ENCODE measurements at places on chromosomes 7 and 10. TPM values are rescaled to one million over a fixed set of nuclear protein-coding genes. Genes with fewer than 3 reads are reported as not detected.

DNA sequence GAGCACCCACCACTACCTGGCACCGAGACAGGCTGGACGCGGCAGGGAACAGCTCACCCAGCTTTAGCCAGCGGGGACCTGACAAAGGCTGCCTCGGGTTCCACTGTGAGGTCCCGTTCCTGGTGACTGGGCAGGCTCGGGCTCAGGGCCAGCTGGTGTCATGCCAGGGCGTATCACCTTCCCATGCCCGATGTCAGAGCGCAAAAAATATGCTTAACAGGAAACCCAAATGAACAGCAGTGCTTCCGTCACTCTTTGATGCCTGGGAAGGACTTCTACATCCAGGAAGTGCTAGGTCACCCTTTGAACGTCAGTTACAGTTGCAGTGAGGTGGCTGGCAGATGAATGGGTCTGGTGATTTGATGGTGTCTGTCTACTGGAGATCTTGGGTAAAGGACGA lies 106.0 kb downstream of the ADARB2 start:
- no peaks in the 10 kb centered on the region for H3K4me1 ChIP-seq
- H3K4me3 ChIP-seq, result no peak overlapping the region
- no peaks in the 10 kb centered on the region for H3K36me3 ChIP-seq
- DNase-seq, result no peak
- H3K27me3 ChIP-seq, result no peaks in the 10 kb centered on the region

DNA sequence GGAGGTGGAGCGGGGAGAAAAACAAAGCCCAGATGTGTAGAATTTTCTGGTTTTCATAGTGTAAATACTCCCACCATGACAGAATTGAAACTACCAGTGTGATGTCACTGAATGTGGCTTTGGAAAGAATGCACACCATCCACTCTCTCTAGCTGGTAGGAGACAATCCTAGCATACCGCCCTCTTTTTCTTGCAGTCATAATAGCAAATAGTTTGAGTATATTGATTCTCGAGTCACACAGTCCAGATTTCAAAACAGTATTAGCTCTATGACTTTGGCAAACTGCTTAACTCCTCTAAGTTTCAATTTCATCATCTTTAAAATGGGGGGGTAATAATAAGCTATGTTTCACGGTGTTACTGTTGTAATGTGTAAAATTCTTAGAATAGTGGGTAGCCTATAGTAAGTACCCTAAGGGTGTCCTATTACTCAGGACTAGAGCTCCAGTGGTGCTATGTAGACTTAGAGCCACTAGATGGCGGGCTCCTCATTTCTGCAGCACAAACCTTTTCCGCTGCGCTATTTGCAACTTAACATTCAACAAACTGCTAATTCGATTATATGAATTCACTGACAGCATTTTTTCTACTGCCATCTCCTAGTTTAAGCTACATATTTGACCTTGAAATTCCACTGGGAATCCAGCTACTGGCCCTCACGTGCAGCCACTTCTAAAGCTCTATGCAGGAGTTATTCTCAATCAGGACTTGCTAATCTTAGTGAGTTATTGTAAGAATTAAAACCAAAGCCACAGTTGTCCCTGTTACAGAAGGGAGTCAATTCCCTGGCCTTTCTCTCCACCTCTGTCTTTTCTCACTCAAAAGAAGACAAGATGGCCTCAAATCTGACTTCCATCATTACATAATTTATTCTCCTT lies 18.7 kb downstream of the TAS2R40 start:
- H3K4me3 ChIP-seq, result no peak overlapping the region
- H3K36me3 ChIP-seq, result no peaks in the 10 kb centered on the region
- no peaks in the 10 kb centered on the region for H3K27me3 ChIP-seq
- H3K27ac ChIP-seq, result no peak overlapping the region
- DNase-seq, result peak; percentile 70

GRCh38 chr7:5143935-5144903 lies 45.8 kb upstream of the WIPI2 start:
- no peaks in the 10 kb centered on the region for H3K36me3 ChIP-seq
- H3K4me1 ChIP-seq, result no peaks in the 10 kb centered on the region
- H3K27ac ChIP-seq, result no peak overlapping the region
- no peaks in the 10 kb centered on the region for H3K27me3 ChIP-seq
- no peak overlapping the region for H3K4me3 ChIP-seq

GRCh38 chr10:74589226-74589673 lies 237.2 kb upstream of the KAT6B start:
- H3K4me3 ChIP-seq, result no peak overlapping the region
- no peaks in the 10 kb centered on the region for H3K27me3 ChIP-seq
- H3K36me3 ChIP-seq, result no peaks in the 10 kb centered on the region
- no peak overlapping the region for H3K27ac ChIP-seq
- H3K4me1 ChIP-seq, result peaks cover 5% of the 10 kb centered on the region
- peak; percentile 92 for DNase-seq

DNA sequence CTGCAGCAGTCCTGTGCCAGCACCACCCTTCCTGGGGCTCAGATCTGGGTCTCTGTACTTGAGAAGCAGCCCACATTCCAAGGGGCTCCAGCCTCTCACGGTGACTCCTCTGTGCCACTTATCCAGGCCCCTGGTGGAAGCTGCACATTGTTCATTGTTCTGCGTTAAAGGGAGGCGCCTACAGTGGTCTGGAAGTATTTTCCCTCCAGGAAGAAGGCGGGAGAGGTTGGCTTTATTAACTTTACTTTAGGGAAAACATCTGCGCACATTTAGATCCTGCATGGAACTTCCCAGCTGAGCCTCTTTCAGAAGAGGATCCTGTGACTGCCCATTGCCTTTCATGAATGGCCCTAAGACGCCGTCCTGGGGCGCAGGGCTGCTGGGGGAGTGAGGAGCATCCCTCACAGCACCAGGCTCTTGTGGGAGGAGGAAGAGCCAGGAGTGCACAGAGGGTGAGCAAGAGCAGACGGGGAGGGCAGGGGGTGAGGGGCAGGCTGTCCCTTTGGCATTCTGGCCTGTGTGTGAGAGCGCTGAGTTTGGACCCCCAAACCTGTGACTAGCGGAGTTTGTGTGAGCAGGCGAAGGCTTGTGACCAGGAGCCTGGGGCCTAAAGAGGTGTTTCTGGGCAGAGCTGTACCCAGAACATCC lies 98.6 kb upstream of the BTBD16 start:
- no peaks in the 10 kb centered on the region for H3K36me3 ChIP-seq
- H3K27ac ChIP-seq, result peak overlapping the region; percentile 3
- DNase-seq, result no peak

The ZNF853 gene
- total RNA-seq, result 5.4 TPM

The TCAF2 gene
- total RNA-seq, result 4.2 TPM

The ITIH5 gene
- 13.1 TPM for total RNA-seq

Data from kidney (tissue), 22 donors.